Skeletal muscle cell (primary cell): ENCODE measurements at places on chromosomes 5 and 9.

GRCh38 chr9:87800456-87800855, 74.5 kb downstream of the CTSL start:
- no peak for DNase-seq

- no peak for DNase-seq
These were observed 107.6 kb downstream of the MUSK start for GRCh38 chr9:110776221-110776620.

DNA sequence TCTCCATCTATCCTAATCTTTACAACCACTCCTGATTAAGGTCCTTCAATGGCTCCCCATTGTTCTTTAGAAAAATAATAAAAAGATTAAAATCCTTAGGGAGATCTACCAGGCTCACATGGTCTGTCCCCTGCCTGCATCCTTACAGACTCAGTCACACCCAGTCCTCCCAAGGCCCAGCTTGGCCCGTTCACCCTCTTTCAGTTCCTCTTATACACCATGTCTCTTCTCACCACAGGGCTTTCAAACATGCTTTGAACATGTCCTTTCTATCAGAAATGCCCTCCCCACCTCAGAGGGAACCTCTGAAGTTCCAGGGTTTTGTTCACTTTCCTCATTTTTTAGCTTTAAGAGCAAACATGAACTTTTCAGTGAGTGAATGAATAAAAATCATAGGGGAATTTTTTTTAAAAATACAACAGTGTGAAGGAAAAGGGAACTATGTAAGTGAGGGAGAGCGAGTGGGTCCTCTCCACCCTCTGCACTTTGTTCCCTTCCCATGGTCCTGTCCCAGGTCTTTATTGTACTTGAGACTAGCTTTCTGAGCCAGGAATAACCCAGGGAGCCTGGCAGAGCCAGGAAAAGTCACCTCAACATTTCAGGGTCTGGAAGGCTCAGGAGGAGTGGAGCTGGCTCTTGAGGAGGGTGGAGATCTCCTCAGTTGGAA, 55.3 kb downstream of the TRPC7 start:
- no peak for DNase-seq

DNA sequence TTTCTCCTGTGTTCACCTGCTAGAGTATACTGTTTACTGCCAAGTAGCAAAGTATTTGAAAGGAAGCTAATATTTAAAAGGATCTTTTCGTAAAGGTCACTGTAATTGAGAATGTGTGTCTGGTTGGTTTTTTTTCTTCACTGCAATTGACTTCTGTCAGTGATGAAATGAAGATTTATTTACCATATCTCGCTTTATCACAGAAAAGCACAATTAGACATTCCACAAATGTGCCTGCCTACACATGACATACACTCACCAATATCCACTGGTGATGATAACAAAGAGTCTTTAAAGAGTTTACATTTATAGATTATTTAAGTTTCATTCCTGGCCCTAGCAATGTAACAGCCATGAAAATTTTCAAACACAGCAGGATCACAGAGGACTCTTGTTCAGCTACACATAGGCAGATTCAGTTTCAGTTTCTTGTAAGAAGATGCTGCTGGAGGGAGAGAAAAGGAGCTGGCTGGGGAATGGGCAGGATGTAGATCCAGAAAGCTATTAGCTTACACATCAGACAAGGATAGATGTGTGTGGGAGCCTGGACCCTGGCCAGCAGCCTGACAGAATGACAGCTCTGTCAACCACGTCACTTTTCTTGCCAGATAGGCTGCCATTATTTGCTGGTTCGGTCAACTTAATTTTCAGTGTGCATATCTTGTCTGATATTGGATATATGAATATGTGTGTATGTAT, 104.0 kb downstream of the GDNF start:
- no peak for DNase-seq

DNA sequence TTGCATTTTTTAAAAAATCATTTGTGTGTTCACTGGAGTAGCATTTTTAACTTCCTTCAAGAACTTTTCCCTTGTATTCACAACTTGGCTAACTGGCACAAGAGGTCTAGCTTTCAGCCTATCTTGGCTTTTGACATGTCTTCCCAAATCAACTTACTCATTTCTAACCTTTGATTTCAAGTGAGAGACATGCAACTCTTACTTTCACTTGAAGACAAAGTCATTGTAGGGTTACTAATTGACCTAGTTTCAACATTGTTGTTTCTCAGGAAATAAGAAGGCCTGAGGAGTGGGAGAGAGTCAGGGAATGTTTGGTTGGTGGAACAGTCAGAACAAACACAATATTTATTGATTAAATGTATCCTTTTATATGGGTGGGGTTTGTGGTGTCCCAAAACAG, 95.0 kb upstream of the C9orf72 start:
- DNase-seq, result no peak

DNA sequence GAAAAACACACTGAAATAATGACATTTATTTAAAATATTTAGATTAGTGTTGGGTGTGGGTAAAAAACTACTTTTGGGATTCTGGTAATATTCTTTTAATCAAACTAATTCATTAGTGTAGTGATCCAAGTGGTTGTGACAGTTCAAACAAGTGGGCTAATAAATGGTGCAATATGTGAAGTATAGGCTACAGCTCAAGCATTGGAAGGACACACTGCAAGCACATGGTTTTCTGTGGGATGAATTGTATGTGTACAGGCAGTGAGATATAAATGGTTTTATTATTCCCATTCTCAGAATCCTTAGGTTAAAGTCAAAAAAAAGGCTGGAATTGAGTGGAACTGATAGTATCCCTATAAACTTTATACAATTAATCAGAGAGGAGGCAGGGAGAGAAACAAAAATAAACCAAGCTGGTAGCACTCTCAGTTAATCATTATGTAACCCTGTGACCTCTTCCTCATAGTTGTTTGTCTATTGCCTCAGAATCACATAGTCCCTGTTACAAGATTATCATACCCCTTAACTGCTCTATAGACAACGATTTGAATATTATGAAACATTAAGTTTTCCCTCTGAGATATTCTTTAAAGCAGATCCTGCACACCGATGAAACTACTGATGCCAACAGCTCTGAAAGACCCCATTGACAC, 1755.4 kb upstream of the ACO1 start:
- DNase-seq, result no peak

DNA sequence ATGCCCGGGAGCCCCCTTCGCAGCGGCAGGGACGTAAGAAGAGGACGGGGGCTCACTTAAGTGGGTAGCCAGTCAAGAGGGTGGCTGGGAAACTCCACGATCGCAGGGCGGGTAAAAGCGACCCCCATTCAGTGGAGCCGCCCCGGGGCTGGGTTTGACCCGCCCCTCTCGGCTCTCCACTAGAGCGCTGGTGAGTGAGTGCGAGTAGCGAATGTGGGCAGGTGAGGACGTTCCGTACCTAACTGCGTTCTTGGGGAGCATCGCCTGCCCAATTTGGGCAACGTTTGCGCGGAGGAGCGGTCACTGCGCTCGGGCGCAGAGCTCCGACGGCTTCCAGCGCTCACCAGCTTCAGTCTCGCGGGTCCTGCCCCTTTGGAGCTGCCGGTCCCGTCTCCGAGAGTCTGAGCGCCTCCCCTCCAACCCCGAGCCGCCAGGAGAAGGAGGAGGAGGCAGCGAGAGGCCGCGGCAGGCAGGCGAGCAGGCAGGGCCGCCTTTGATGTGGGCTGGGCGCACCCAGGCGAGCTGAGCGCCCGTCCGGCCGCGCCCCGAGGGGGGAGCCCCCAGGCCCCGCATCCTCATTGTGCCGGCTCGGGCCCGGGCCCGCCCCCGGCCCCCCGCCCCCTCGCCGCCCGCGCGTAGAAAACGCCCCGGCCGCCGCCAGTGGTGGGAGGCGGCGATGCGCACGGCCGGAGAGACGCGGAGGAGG, at the start of gene FGF18:
Gene FGF18 (plus strand): TSS at position 666 of the 706 bp plus-strand sequence. CDS start 553 bp downstream, outside the sequence.
- no peak for DNase-seq

DNA sequence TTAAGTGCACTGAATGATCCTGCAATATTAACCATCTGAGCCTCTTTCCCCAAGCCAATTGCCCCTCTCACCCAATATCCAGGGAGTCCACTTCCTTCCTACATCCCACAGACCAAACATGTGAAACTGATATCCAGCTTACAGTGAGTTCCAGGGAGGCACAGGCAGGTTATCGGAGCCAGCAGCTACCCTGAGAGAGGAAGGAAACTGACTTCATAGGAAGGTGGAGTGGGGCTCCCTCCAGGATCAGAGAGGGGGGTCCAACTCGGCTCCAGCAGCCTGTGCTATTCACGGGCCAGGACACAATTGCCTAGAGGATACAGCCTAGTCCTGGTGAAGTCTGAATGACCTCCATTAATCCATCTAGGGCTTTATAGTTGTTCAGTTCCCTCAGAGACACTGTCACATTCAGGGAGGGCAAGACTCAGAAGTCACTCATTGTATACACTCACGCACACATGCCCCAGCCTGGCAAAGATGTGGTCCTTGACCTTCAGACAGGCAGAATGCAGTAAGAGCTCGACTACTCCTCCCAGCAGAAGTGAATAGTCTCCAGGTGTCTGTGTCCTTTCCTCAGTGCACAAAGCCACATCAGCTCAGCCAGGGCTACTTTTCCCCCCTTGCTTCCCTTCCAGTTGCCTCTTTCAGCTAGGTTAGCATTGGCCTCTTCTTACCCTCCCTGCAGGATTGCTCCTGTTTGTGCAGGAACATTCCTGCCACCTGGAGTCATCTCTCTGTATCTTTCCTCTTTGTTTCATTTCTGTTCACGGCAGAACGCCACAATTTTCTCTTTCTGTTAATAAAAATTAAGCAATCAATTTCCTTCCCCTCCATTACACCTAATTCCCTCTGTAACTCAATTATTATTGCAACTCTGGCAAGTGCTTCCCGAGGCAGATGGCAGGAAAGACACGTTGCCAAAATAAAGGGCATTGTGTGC, 501.7 kb downstream of the ARHGEF28 start:
- no peak for DNase-seq

- DNase-seq, result no peak
These were observed 48.6 kb downstream of the UGCG start for GRCh38 chr9:111945216-111945615.

DNA sequence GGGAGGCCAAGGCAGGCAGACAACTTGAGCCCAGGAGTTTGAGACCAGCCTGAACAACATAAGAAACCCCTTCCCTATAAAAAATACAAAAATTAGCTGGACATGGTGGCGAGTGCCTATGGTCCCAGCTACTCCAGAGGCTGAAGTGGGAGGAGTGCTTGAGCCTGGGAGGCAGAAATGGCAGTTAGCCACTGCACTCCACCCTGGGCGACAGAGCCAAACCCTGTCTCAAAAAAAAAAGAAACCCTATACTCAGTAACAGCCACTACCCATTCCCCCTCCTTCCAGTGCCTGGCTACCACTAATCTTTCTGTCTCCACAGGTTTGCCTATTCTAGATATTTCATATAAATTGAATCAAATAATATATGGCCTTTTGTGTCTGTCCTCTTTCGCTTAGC, 14.3 kb upstream of the SIL1 start:
- DNase-seq, result no peak

- DNase-seq, result no peak
These were observed 235.3 kb downstream of the TENT4A start for GRCh38 chr5:6948562-6948961.

DNA sequence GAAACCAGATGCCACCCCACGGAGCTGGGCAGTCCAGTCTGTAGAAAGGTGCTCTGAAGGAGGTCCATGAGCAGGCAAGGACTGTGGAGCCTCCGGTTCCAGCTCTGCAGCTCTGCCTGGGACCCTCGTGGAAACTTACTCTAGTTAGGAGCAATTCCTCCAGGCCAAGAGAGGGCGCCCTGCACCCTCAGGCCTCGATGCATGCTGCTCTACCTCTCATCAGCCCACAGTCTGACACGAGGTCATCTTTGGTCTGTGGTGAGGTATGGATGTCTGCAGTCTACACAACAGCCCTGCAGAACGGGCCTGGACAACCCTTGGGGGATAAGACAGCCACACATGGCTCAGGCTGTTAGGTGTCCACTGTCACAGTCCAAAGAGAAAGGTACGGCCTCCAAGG, 50.6 kb upstream of the UBTD2 start:
- DNase-seq, result no peak

- no peak for DNase-seq
These were observed 8.7 kb upstream of the MYOT start for GRCh38 chr5:137858954-137859353.
